Spleen (tissue), 13 donors: ENCODE measurements at places on chromosomes 6 and 20. TPM values are rescaled to one million over a fixed set of nuclear protein-coding genes. Genes with fewer than 3 reads are reported as not detected.
A peak's percentile ranks its signal among the peaks of the same experiment; 100 is the strongest.

COL10A1 gene
- polyA plus RNA-seq = 0.02 TPM

PPP1R16B gene
- polyA plus RNA-seq = 16.0 TPM

PSORS1C1 gene
- 0.11 TPM for polyA plus RNA-seq

ITCH gene
- polyA plus RNA-seq = 12.2 TPM

SGK2 gene
- 0.65 TPM for polyA plus RNA-seq

ADGB gene
- not detected for polyA plus RNA-seq

SLC22A7 gene
- polyA plus RNA-seq = not detected

C6orf52 gene
- 0.42 TPM for polyA plus RNA-seq

EMILIN3 gene
- polyA plus RNA-seq = 0.03 TPM

GRCh38 chr6:96460052-96460700 lies 61.4 kb upstream of the UFL1 start:
- no peaks in the 10 kb centered on the region for H3K4me1 ChIP-seq
- DNase-seq = no peak
- no peak overlapping the region for H3K4me3 ChIP-seq

- H3K27ac ChIP-seq = no peak overlapping the region
- no peaks in the 10 kb centered on the region for H3K36me3 ChIP-seq
- no peaks in the 10 kb centered on the region for H3K27me3 ChIP-seq
- no peak for DNase-seq
Observed at GRCh38 chr6:104462811-104463599, 396.7 kb downstream of the HACE1 start.

- H3K4me1 ChIP-seq = no peaks in the 10 kb centered on the region
- H3K36me3 ChIP-seq = no peaks in the 10 kb centered on the region
- H3K27ac ChIP-seq = no peak overlapping the region
- peak; percentile 69 for DNase-seq
- no peak overlapping the region for H3K4me3 ChIP-seq
- H3K27me3 ChIP-seq = no peaks in the 10 kb centered on the region
Observed at GRCh38 chr6:169921853-169922824, 170.7 kb downstream of the ERMARD start.

- H3K27ac ChIP-seq = no peak overlapping the region
- H3K4me3 ChIP-seq = no peak overlapping the region
- no peak for DNase-seq
- no peaks in the 10 kb centered on the region for H3K27me3 ChIP-seq
- H3K4me1 ChIP-seq = no peaks in the 10 kb centered on the region
Observed at GRCh38 chr6:52227495-52227894, 16.8 kb downstream of the IL17F start.

DNA sequence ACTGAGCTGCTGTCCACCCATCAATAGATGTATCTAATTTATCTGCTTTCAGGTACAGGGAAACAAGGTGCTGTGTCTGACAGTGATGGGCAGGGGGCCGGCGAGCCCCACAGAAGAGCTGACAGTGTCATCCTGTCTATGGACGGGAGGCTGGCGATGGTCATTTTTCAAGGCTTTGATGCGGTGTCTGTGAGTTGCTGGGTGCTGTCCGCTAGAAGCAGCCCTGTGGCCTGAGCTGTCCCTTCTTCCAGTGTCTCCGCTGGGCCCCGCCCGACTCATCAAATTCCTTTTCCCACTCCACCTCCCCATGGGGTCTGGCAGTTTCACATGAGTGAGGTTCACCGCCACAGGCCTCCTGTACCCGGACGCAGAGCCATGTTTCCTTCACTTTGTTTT lies 161.4 kb upstream of the PMEPA1 start:
- no peak overlapping the region for H3K4me3 ChIP-seq
- no peaks in the 10 kb centered on the region for H3K4me1 ChIP-seq
- DNase-seq = no peak
- no peak overlapping the region for H3K27ac ChIP-seq
- peaks cover 15% of the 10 kb centered on the region for H3K27me3 ChIP-seq

DNA sequence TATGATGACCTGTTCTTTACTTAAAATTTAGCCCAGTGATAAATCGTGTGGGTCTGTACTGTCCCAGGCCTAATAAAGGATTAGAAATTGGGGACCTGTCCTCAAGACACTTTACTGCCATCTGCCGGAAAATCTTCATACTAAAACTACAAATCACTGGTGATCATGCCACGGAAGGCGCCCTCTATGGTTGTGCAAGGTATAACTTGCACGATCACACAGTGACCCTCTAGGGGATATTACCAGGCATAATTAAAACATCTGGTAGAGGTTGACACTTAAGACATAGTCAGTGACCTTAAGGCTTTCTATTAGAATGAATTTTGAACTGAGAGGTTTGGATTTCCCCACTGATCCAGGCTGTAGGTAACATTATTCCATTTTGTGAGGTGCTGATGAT lies 172.6 kb downstream of the BMP2 start:
- no peaks in the 10 kb centered on the region for H3K36me3 ChIP-seq
- no peak overlapping the region for H3K27ac ChIP-seq
- no peak overlapping the region for H3K4me3 ChIP-seq
- DNase-seq = no peak

GRCh38 chr6:106167096-106167814 lies 81.1 kb downstream of the PRDM1 start:
- no peak for DNase-seq
- peak overlapping the region; percentile 34 for H3K27ac ChIP-seq
- no peaks in the 10 kb centered on the region for H3K36me3 ChIP-seq
- peaks cover 28% of the 10 kb centered on the region for H3K4me1 ChIP-seq
- no peak overlapping the region for H3K4me3 ChIP-seq

- H3K27ac ChIP-seq = no peak overlapping the region
- no peaks in the 10 kb centered on the region for H3K27me3 ChIP-seq
- DNase-seq = no peak
- no peak overlapping the region for H3K4me3 ChIP-seq
- no peaks in the 10 kb centered on the region for H3K36me3 ChIP-seq
Observed at GRCh38 chr6:116685437-116685993, 4.5 kb downstream of the KPNA5 start.

- no peaks in the 10 kb centered on the region for H3K4me1 ChIP-seq
- no peak overlapping the region for H3K4me3 ChIP-seq
- H3K27ac ChIP-seq = no peak overlapping the region
- H3K27me3 ChIP-seq = no peaks in the 10 kb centered on the region
Observed at GRCh38 chr20:22411627-22412450, 172.5 kb downstream of the FOXA2 start.

DNA sequence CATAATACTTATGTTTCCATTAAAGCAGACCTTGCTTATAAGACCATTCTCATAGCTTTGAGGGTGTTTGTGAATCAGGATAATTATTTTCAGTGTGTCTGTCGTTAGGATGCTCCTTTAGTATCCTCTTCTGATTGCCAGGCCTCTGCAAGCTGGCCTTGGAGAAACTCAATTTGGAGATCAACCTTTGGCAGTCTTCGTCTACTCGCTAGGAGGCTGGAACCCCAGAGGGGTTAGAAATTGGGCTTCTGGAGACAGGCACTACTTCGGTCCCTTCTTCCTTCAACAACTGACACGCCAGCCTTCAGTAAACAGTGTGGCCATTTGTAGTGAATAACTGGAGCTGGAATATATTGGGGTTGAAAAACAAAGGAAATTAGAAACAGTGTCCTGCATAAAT lies 100.8 kb upstream of the CITED2 start:
- H3K36me3 ChIP-seq = no peaks in the 10 kb centered on the region
- H3K27me3 ChIP-seq = no peaks in the 10 kb centered on the region
- no peaks in the 10 kb centered on the region for H3K4me1 ChIP-seq
- no peak overlapping the region for H3K27ac ChIP-seq

DNA sequence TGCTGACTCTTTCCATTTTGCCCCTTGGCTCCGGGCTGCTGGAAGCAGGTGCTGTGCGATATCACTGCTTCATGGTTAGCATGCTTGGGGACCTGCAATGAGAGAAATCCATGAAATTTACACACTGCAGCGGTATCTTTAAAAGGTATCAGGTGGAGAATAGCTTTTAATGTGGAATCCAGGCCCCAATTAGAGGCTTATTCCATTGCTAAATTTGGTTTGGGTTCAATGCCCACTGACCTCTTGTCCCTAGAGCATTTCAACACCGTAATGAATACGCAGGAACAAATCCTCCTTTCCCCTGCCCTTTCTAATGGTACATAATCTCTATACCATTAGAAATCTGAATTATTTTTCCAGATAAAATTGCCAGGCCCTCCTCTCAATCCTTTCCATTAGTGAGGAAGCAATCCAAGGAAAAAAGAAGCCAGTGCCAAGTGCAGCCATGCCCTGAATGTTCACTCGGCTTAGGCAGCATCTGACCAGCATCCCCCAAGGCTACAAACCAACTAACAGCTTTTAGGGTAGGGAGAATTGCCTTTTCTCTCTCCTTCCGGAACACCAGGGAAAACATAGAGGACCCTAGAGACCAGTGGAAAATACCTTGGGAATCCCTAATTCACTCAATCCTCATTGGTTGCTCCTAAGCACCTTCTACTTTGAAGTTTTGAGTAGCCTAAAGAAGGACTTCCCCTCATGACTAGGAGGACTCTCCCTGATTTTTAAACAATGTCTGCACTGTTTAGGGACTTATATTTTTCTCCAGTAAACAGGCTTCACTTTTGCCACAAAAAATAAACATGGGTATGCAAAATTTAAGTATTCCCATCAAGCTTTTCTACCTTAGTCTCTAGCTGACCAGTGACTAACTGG lies 143.1 kb downstream of the QRSL1 start:
- DNase-seq = no peak
- H3K4me1 ChIP-seq = no peaks in the 10 kb centered on the region
- no peaks in the 10 kb centered on the region for H3K27me3 ChIP-seq
- no peak overlapping the region for H3K4me3 ChIP-seq

DNA sequence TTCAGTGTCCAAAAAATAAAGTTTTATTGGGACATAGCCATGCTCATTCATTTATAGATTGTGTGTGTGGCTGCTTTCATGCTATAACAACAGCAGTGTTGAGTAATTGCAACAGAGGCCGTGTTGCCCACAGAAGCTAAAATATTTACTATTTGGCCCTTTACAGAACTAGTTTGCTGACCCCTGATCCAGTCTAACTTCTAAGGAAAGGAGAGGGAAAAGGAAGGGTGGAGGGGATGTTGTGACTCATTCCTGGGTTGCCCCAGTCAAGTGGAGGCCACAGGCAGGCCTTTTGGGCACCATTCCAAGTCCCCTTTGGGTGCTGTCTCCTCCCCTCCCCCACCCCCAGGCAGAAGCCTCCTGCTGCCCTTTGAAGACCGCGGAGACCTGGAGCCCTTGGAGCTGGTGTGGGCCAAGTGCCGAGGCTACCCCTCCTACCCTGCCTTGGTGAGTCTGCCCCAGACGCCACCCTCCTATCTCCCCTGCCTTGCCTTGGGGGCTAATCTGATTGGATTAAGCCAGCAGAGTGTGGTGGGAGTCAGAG lies 28.4 kb downstream of the BRPF3 start:
- H3K4me1 ChIP-seq = no peaks in the 10 kb centered on the region
- no peak overlapping the region for H3K4me3 ChIP-seq
- H3K27me3 ChIP-seq = no peaks in the 10 kb centered on the region
- H3K27ac ChIP-seq = no peak overlapping the region

GRCh38 chr6:160973311-160974250 lies 18.0 kb upstream of the MAP3K4 start:
- DNase-seq = no peak
- no peak overlapping the region for H3K27ac ChIP-seq
- peaks cover 4% of the 10 kb centered on the region for H3K4me1 ChIP-seq

GRCh38 chr6:168469521-168469920 lies 28.5 kb downstream of the SMOC2 start:
- H3K4me3 ChIP-seq = no peak overlapping the region
- H3K4me1 ChIP-seq = no peaks in the 10 kb centered on the region
- no peak overlapping the region for H3K27ac ChIP-seq
- no peak for DNase-seq
- no peaks in the 10 kb centered on the region for H3K27me3 ChIP-seq
